Left ventricle myocardium superior (tissue), 1 donor: ENCODE measurements at places on chromosomes 12 and 14. TPM values are rescaled to one million over a fixed set of nuclear protein-coding genes. Genes with fewer than 3 reads are reported as not detected.

DNA sequence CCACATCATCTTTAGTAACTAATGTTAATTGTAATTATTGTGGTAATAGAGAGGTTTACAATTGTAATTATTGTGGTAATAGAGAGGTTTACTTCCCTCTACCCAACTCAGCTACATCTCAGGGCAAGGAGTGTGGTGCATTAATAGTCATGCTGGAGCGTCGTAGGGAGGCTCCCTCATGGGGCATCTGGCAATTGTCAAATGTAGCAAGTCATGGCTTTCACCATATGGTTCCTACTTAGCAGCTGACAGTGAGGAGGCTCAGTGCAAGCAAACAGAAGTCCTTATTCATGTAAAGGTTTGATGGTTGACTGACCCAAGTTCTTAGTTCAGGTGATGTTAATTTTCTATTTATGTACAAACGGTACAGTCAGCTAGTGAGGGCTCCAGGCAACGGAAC, 1012.0 kb downstream of the FLRT2 start:
- DNase-seq = no peak

PRH1 gene
- total RNA-seq = 3.8 TPM

SMCO2 gene
- not detected for total RNA-seq

RNASE2 gene
- 2.9 TPM for total RNA-seq

SLCO1B1 gene
- not detected for total RNA-seq

DNA sequence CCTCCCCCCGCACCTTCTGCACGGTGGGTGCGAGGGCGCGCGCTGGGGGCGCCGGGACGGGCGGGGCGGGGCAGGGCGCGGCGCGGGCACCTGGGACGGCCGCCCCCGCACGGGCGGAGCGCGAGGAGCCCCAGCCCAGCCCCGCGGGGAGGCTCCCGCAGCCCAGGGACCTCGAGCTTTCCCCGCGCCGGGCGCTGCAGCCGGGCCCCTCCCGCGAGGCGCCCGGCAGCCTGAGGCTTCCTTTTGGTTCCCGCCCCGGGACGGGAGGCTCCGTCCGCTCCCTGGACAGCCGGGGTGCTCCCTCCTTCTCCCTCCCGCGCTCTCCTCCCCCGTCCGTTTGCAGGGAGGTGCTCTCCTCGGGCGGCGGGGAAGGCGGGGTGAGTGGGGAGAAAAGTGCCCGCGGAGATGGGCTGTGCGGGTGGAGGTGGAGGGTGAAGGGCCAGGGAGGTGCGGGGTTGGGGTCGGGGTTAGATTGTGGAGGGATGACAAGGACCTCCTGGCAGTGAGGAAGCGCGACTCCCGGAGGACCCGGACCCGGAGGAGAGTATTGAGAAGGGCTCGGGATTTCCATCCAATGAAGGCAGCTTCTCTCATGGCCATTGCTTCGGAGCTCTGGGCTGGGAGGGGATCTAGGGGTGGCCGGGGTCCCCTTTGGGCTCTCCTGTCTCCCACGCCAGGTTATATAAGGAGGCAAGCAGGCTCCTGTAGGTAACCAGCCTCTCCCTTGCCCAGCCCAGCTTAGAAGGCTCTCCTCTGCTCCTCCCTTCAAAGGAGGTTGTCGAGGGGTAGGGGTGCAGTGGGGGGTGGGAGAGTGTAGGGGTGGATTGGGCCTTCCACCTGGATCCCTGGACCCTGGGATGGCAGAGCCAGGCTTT, 645 bp downstream of the JDP2 start:
- peak; percentile 78 for DNase-seq
